ENCODE measurements at places on chromosomes 16 and 17.

DNA sequence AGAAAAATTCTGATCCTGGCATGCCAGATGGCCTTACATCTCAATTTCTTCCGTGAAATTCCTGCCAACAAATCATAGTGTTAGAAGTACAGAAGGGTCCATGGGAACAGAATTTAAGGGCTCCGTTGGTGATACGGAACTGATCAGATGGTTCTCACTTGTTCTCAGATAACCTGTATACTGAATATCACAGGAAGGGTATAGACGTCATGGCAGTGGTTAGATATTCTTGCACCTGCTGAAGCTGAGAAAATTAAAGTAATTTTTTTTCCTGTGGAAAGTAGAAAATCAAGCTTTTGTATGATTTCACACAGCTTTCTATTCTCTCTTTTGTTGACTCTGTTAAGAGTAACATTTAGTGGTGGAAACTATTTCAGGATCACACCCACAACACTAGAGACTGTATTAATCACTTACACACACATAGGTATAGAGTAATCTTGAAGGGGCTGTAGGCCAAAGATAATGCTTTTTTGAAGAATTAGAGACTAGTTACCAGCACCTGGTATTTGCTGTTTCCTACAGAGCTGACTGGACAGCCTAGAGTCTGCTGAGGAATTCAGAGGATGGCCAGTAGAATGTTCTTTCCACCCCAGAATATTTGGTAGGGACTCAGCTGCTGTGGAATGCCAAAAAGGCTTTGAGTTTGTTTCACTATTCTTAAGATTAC, 7.5 kb downstream of the TENT4B start:
- DNase-seq, result no peak

DNA sequence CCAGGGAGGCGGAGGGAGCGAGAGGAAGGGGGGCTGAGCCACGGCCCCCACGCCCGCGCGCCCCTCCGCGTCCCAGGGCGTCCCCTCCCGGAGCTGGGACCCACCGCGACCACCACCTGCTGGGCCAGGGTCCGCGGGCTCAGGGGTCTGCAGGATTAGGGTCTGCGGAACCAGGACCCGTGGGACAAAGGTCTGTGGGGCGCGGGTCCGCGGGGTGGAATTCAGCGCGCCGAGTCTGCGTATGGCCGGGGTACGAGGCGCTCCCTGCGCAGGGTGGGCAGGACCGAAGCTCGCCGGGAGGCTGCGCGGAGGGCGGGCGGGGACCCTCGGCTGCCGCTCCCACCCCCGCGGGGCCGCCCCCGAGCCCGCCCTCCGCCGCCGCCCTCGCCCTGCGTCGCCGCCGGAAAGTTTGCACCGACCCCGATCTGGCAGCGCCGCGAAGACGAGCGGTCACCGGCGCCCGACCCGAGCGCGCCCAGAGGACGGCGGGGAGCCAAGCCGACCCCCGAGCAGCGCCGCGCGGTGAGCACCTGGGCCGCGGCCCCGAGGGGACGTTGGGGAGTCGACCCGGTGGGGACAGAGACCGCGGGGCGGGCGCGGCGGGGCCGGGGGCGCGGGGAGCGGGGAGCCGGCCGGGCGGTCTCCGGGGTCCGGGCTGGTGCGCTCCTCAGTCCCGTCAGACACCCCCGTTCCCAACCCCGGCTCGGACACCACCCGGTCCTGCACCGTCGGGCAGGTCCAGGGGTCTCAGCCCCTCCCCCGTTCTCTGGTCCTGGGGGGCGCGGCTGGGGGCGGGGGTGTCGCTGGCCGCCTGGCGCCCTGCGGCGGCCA, at the start of gene GCGR:
TSS of gene GCGR (plus strand) at position 423 of the 831 bp plus-strand sequence. CDS start 4,869 bp downstream, outside the sequence.
- DNase-seq, result no peak

GRCh38 chr16:674214-674881, 1.1 kb upstream of the RHBDL1 start:
- no peak for DNase-seq

- DNase-seq, result peak; percentile 37
Observed at GRCh38 chr16:54511222-54511731, 224.7 kb upstream of the IRX3 start.

GRCh38 chr17:9290226-9290613, 268.9 kb downstream of the NTN1 start:
- no peak for DNase-seq

GRCh38 chr17:17783825-17784656, 52.7 kb downstream of the SREBF1 start:
- DNase-seq, result peak; percentile 49

GRCh38 chr17:15885770-15886169, 59.2 kb upstream of the ADORA2B start:
- peak; percentile 64 for DNase-seq

- peak; percentile 99 for DNase-seq
Observed at GRCh38 chr16:70706948-70707465, 21.2 kb upstream of the MTSS2 start.

DNA sequence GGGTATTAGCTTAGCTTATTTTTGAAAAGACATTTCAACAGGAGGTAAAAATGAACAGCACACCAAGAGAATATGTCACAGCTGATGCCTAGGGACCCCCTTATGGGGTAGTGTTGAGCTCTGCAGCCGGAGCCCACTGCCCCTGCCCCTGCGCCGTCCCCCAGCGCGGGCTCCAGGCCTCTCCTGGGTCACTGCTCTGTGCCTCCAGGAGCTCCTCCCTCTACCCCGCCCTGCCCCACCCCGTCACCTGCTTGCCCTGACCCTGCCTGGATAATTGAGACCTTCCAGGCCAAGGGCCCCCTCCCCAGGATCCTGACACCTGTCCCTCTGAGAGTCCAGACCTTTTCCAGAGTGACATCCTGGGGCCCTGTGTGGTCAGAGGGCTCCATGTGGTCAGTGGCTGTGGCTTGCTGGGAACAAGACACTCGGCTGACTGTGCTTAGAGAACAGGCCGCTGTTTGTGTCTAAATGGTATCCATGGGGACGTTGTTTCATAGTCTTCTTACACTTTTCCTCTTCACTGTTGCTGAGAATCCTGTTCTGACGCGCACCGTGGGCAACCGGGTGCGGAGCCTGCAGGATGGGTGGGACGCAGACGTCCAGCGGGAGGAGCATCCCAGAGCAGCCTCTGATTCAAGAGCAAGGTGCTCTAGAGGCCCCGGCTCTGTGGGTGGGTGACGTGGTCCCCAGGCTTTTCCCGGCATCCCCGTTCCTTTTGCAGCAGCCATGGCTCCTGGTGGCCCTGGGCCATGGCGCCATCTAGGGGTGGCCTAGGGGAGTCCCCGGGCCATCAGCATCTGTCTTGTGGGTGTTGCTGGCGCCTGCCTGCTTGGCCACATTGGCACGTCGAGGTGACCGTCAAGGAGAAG, 20.0 kb upstream of the WFIKKN1 start:
- no peak for DNase-seq

DNA sequence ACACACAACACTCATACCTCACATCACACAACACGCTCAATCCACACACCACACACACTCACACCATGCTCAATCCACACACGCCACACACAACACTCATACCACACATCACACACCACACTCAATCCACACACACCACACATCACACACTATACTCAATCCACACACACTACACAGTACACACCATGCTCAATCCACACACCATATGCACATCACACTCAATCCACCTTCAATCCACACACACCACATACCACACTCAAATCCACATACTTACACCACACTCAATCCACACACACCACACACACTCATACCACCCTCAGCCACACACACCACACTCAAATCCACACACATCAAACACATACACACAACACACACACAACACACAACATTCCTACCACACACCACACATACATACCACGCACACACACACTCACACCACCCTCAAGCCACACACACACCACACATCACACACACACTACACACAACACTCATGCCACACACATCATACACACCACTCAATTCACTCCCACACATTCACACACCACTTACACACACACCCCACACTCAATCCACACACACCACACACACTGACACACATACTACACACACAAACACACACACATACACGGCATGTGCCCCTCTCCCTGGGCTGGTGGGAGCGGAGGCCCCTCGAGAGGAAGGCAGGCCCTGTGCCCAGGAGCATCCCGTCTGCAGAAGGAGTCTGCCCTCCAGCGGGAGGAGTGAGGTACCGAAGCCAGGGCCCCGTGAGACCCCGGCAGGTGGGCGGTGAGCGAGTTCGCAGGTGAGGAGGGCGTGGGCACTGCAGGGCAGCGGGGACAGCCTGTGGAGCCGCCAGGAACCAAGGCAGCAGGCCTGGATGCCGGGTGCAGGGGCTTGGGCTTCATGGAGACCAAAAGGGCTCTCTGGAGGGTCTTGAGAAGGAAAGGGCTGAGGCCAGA, 33.1 kb upstream of the RPTOR start:
- DNase-seq, result no peak

- peak; percentile 58 for DNase-seq
Observed at GRCh38 chr16:19559242-19559910, 3.9 kb downstream of the VPS35L start.

GRCh38 chr17:20214794-20215193, 205.6 kb downstream of the SPECC1 start:
- DNase-seq, result no peak

- no peak for DNase-seq
Observed at GRCh38 chr17:47956791-47957590, 692 bp downstream of the PRR15L start.

- no peak for DNase-seq
Observed at GRCh38 chr16:48565752-48566151, 44.2 kb downstream of the N4BP1 start.

- no peak for DNase-seq
Observed at GRCh38 chr16:23008041-23008440, 141.2 kb downstream of the USP31 start.

- DNase-seq, result peak; percentile 94
Observed at GRCh38 chr17:45341533-45342158, 24.8 kb upstream of the MAP3K14 start.

- DNase-seq, result peak; percentile 64
Observed at GRCh38 chr17:10616502-10617119, 40.5 kb downstream of the MYH3 start.

DNA sequence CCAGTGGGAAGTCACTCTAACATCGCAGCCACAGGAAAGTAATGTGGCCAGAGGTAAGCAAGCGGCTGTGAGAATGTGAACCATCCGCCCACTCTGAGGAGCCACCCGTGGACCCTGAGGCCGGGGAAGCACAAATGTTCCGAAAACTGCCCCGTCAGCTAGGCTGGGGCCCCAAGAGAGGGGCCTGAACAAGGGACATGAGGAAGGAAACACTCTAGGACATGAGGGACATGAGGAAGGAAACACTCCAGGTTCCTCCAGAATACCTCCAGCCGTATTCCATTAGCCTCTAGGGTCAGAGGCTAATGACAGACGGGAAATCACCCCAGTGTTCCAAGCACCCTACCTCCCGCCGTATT, 317 bp downstream of the TEFM start:
- no peak for DNase-seq

DNA sequence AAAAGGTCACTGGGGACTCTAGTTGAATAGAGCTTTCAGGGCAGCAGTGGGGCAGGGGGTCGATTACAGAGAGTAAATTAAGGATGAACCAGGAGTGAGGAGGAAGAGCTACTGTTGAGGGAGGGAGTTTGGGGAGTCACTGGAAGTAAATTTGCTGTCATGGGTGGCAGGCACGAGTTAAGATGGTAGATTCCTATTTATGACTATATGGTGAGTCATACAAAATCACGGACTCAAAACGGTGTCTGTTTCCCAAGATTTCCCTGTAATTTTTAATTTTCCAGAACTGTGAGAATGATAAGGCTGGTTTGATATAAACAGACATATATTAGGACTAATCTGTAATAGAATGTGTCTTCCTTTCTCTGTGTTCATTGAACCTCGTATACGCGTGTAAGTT, 287.6 kb upstream of the GOT2 start:
- DNase-seq, result peak; percentile 73

DNA sequence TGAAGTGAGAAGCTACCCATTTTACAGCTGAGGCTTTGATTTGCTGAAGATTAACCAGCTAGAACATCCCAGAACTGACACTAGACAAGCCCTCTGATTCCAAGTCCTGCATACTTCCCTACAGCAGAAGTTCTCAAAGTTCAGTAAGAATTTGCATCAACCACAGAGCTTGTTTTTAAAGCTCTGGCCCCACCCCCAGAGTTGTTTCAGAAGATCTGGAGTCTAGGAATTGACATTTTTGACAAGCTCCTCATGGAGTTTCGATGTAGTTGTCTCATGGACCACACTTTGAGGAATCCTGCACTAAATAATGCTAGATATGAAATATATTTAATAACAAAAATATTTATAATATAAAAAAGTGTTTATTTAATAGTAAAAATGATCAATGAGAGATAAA, 120.3 kb upstream of the ADAMTS18 start:
- DNase-seq, result no peak

GRCh38 chr16:23509782-23510163, 521 bp downstream of the GGA2 start:
- peak; percentile 50 for DNase-seq

DNA sequence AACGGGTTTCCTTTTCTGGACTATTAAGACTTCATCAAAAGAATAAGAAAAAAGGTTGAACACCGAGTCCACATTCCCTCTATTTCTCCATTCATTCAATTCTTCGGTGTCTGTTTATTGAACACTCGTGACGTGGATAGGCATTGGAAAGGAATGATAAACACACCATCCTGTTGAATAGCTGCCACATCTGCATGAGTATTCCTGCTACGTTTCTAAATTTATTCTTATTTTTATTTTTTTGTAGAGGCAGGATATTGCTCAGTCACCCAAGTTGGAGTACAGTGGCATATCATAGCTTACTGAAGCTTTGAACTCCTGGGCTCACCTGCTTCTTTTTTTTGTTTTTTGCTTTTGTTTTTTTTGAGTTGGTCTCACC, 80.8 kb upstream of the CIBAR2 start:
- no peak for DNase-seq

- no peak for DNase-seq
Observed at GRCh38 chr17:2613089-2613808, 19.8 kb downstream of the PAFAH1B1 start.

- no peak for DNase-seq
Observed at GRCh38 chr16:61818850-61819249, 217.4 kb downstream of the CDH8 start.

- no peak for DNase-seq
Observed at GRCh38 chr17:82309656-82310570, 7.5 kb downstream of the CD7 start.

- no peak for DNase-seq
Observed at GRCh38 chr17:47806026-47806912, 15.3 kb downstream of the OSBPL7 start.

- no peak for DNase-seq
Observed at GRCh38 chr16:72455743-72456659, 284.0 kb upstream of the PMFBP1 start.

- DNase-seq, result no peak
Observed at GRCh38 chr17:77872714-77873499, 85.6 kb upstream of the TNRC6C start.
